CD8-positive, alpha-beta memory T cell (primary cell): ENCODE measurements at places on chromosomes 4 and X.

GRCh38 chr4:40185830-40186664, 10.8 kb upstream of the RHOH start:
- DNase-seq, result no peak

DNA sequence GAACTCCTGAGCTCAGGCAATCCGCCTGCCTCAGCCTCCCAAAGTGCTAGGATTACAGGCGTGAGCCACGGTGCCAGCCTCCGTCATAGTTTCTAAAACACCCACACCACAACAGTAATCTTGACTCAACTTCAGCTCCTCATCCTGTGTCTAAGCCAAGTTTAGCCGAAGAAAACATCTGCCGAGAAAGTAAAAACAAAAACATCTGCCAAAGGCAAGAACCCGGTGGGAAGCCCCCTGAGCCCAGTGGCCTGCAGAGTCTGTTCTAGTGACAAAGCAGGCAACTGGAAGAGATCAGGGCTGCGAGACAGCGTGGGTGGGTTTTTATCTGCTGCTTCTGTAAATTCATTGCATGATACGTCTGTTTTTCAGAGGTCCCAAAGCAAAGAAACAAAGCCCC, 26.6 kb upstream of the CD99 start:
- no peak for DNase-seq

DNA sequence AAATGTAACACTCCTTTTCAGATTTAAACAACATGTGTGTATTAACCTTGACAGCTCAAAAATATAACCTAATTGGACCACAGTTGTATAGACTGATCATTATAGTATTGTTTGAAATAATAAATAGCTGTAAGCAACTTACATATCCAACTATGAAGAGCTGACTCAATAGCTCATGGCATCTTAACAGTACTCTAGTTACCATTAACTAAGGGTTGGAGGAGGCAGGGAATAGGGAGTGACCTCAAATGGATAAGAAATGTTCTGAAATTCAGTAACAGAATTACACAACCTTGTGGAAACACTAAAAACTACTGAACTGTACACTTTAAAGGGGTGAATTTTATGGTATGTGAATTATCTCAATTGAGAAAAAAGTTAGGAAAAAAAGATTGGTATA, 136.5 kb upstream of the CPEB2 start:
- DNase-seq, result no peak

DNA sequence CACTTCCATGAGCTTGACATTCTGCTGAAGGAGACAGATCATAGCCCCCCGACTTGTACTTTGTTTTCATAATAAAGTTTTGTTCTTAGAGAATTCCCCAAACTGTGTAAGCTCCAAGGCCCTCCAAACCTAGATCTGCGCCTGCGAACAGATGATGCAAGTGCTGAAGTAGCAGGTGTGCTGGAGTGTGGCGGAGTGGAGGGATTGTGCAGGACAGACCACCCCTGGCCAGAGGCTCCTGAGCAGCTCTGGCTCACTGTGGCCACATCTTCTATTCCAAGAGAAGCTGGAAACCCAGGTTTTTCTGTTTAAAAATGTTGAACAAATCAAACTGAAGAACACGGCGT, 46.4 kb downstream of the TBC1D14 start:
- no peak for DNase-seq

DNA sequence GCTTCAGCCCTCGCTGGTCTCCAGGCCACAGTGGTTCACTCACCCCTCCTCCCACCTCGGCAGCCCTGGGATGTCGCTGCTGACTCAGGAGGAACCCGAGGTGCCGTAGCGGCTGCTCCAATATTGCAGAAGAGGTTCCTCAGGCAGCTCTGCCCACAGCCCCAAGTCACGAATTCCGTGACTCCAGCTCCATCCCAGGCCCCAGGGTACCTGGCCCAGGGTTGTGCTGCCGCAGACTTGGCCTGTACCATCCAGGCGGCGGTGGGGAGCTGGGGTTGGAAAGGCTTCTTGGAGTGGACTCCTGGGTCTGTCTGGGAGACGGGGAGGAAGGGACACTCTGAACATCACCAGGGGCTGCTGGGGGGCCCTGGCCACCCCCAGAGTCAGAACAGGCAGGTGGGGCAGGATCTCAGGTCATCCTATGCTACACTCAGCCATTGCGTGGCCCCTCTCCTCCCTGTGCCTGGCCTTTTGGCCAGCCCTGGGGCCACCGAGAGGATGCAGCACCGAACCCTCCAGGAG, 728 bp upstream of the HGFAC start:
- DNase-seq, result no peak

GRCh38 chr4:176230836-176231235, 35.5 kb upstream of the SPATA4 start:
- DNase-seq, result no peak

GRCh38 chrX:30610026-30610425, 32.5 kb upstream of the TASL start:
- DNase-seq, result no peak

- peak; percentile 56 for DNase-seq
These were observed 84.8 kb downstream of the AFAP1 start for GRCh38 chr4:7854697-7855370.

DNA sequence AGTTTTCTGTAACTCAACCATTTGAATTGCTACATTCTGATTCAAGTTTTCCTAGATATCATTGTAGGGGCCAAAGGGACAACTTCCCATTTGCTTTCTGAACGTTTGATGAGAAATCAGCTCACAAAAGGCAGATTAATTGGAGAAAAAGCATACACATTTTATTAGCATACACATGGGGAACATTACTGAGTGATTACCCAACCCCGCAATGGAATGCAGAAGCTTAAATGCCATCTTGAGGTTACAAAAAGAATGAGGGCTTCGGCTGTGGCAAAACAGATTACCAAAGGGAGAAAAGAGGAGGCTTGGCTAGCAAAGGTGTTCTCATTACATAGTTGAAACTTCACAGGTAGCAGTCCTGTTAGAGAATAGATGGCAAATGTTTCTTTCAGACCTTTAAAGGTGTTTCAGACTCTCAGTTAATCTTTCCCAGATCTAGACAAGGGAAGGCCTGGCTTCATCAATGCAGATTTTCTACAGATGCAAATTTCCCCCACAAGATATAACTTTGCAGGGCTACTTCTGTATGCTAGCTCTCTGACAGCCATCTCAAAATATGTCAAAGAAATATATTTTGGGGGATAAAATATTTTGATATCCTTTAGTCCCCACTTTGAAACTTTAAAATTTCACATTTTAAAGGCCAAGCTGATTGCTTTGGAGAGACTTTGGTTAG, 26.5 kb upstream of the HERC6 start:
- no peak for DNase-seq

- no peak for DNase-seq
These were observed 69.3 kb downstream of the ABCB7 start for GRCh38 chrX:75086731-75087195.

DNA sequence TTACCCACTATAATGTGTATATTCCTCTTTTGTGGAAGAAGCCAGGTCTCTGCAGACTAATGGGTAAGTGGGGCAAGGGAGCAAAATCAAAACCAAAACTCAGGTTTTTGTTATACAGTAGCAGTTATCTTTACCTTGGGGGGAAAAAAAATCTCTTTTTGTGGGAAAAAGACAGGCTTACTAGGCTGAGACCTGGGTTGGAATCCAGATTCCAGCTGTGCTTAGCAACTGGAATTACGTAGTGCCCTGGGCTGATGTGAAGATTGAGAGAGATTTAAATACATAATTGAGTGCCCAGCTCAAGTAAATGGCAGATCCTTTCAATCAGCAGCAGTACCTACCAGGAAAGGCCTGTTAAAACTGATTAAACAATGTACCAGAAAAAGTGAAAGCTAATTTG, 15.4 kb upstream of the SCD5 start:
- DNase-seq, result no peak

DNA sequence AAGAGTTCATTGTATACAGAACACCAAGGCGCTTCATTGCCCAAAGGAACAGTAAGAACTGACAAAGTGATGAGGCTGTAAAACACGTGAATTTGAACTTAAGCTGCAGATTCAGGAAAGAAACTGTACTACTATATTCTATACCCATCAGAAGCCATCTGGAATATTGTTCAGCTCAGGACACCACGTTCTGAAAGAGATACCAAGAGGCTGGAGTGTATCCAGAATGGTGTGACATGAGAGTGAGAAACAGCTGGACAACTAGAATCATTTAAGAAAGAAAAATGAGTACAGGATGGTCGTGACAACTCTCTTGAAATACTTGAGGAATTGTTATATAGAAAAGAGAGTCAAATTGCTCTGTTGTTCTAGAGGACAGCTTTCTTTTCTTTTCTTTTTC, 94.9 kb downstream of the MGST2 start:
- DNase-seq, result no peak

DNA sequence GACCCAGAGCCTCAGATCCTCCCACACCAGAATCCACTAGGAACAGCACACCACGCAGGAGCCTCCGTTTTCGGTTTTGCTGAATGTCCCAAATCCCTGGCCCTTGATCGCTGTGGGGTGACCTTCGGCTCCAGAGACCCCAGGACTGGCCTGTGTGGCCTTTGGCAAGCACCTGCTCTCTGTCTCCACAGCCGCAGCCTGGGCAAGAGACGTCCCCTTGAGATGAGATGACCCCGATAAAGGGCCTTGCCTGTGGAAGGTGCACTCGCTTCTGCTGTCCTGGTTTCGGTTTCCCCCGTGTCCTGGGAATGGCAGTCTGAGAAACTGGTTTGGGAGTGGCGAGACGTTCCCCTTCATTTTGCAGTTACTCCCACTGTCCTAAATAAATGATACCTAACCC, 9.6 kb downstream of the PSAPL1 start:
- DNase-seq, result no peak

- DNase-seq, result no peak
These were observed 88.9 kb downstream of the RBM47 start for GRCh38 chr4:40540800-40541199.

- DNase-seq, result no peak
These were observed 760 bp downstream of the UGT8 start for GRCh38 chr4:114599231-114599902.

GRCh38 chrX:30301963-30302362, 7.2 kb downstream of the NR0B1 start:
- DNase-seq, result no peak

- DNase-seq, result no peak
These were observed 17.2 kb upstream of the SH3TC1 start for GRCh38 chr4:8181844-8182243.

DNA sequence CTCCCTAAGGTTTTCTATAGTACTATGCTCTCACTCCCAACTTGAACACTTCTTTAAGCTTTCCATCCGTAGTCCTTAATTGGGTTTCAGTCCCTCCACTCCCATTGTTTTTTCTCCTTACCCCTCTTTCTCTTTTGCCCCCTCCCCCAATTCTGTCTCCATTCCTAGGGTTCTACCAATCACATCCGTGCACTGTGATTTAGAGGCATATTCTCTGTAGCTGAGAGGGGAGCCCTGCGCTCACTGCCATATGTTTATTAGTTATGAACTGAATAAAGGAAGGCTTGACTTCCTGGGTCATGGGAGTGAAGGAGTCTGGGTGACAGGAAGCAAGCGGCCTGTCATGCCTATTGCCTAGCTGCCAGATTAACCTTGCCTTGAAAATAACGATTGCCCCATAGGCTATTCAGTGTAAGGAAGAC, 471 bp downstream of the MCTS1 start:
- peak; percentile 1 for DNase-seq

DNA sequence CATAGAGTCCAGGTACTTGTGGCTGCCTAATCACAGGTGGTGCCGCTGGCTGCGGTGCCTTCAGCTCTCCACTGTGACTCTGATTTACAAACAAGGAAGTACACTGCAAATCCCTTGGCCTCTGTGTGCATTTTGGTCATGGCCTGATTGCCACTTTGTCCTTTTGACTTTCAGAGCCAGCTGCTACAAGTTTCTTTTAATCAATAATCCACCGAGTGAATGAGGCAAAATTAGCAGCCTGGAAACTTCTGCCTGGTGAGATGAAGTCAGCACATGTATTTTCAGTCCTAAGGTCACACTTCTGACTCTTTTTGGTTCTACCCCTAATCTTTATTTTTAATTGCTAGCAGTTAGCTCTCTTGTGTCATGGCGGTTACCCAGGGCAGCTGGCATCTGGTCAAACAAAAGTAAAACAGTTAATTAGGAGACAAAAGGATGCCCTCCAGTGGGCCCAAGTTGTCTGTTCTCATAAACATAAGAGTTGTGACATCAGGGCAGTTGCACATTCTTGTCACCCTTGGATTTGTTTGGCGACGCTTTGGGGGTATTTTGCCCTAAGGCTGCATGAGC, 62.3 kb upstream of the LNX1 start:
- DNase-seq, result no peak

- DNase-seq, result no peak
These were observed 40.5 kb upstream of the HSD17B10 start for GRCh38 chrX:53474707-53475106.

DNA sequence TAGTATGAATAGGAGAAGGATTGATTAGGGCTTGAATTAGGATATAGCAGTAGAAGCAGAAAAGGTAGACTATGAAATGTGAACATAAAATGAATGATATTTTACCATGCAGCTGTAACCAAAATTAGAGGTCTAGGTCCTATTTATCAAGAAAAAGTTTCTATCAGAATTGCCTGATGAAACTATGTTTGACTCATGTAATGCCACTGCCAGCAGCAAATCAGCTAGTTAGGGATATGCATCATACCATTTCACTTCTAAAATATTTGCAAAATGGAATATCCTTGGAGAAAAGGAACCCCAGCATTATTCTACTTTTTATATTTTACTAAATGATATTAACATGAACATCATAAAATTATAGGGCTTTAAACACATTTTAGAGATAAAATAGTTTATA, 188.4 kb downstream of the WDFY3 start:
- DNase-seq, result no peak
